AG04449 (cell line): ENCODE measurements at places on chromosomes 7 and 10.

- no peak for DNase-seq
Observed at GRCh38 chr7:95213809-95214492, 110.4 kb downstream of the PON1 start.

DNA sequence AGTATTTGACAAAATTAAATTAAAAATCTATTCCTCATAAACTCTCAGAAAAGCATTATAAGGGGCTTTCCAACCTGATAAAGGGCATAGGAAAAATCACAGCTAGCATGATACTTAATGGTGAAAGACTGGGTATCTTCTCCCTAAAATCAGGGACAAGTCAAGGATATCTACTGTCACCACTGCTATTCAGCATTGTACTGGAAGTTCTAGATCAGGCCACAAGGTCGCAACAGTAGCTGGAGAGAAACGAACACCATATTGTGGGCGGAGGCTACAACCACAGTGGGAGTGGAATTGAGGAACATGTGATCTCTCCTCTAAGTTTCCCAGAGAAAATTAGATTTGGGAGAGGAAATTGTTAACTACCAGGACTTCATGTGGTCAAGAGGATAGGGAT lies 70.0 kb upstream of the NAMPT start:
- no peak for DNase-seq

DNA sequence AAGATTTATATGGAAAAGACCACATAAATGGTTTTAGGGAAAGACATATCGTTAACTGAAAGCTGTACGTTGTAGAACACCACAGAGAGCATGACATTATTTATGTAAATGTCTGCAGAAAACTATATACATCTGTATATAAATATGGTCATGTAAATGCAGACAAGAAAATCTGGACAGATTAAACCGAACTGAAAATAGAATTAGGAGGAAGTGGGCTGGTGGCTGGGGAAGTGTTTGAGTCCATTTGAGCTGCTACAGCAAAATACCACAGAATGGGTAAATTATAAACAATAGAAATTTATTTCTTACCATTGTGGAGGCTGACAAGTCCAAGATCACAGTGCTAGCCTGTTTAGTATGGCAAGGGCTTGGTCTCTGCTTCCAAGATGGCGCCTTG lies 56.3 kb upstream of the USP6NL start:
- DNase-seq, result no peak

GRCh38 chr7:152751449-152752141 lies 8.0 kb upstream of the ACTR3B start:
- DNase-seq, result no peak

GRCh38 chr10:1629326-1630198 lies 107.8 kb downstream of the ADARB2 start:
- no peak for DNase-seq

GRCh38 chr10:125049216-125049881 lies 107.4 kb downstream of the ZRANB1 start:
- no peak for DNase-seq

DNA sequence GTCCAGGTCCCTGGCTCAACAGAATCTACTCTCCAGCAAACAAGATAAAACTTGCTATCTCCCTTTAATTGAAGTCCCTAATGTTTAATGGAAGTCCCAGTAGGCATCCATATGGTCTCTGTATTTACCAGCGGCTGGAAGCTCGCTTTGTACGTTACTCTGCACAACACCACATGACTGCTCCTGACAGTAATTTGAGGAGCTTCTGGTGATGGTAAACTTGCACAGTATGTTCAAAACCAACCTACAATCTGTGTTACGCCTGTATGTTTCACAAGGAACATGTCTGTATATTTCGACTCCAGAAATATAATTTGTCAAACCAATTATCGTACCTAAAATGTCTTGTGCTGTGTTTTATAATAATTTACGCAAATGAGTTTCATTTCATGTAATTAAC lies 4.4 kb upstream of the TECPR1 start:
- no peak for DNase-seq

- no peak for DNase-seq
Observed at GRCh38 chr7:1218541-1219165, 14.0 kb upstream of the UNCX start.

DNA sequence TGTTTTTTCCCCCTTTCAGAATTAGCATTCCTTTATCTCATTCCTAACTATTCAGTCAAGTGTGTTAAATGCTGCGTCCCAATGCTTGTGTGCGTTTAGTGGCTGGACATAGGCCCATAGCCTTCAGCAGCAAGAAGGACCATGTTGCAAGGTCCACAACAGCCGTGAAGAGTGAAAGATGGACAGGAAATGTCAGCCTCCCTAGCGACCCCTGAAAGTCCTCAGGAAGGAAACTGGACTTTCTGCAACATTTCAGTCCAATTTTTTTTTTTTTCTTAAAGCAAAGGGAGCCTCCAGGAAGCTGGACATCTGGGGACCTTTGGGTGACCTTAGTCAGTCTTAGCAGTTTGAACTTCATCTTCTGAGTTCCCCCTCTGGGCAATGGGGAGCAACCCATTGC lies 550.7 kb upstream of the MGMT start:
- no peak for DNase-seq

DNA sequence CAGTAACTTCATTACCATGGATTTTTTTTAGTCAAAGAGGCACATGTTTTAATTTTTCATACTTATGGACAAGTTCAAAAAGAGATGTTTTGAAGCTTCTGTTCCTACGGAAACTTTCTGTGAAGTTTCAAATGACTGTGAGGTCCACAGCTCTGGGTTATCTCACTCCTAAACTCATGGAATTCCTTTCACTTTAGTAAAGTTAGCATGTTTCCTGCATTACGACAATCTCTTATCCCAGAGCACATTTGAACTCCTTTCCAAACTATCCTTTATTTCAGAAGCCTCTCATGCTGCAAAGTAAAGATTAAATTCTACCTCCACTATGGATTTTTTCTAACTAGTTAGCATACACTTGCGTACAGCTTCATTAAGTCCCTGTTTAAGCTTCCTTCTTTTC lies 15.3 kb upstream of the ADD3 start:
- DNase-seq, result peak; percentile 41

- DNase-seq, result no peak
Observed at GRCh38 chr10:92219559-92219958, 71.3 kb downstream of the CPEB3 start.

DNA sequence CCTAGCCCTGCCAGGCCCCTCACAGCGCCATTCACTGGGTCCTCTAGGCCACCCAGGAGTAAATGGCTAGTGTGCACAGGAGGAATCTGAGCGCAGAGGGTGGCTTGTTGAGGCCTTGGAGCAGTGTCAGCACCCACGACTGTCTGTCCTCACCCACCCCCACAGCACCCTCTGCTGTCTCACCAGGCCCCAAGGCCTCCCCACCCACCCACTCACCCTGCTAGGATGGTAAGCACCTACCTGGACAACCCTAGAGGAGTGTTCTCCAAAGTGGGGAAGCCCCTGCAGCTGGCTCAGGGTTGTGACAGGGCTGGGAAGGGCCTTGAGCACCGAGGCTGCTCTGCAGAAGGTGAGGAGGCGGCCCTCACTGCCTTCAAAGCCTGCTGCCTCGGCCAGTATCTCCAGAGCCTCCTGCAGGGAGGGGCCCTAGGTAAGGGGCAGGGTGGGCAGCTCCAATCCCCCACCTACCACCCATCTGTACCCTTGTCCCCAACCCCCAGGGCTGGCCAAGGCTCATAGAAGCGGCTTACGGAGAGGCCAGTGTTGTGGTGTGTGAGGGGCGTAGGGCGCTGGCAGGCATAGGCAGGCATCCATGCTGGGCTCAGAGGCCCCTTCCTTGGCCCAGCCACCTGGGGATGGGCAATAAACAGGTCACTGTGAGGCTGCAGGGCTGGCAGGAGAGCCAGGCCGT lies 2.9 kb downstream of the POLM start:
- no peak for DNase-seq

DNA sequence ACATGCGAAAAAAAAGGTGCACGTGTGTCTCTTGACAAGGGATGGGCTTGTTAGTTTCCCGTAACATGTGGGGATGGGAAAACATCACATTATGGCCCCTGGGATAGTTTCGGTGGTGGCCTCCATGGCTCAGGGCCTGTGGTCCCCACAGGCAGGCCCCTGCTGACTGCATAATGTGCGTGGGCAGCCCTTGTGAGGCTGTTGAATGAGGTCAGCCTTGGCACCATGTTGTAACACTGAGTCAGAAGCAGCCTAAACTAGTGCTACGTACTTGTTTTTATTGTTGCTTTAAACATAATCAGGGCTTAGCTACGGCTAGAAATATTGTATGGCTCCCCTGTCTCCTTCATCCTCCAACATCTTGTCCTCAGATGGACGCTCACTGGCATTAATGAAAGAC lies 80.6 kb downstream of the BEND7 start:
- no peak for DNase-seq

DNA sequence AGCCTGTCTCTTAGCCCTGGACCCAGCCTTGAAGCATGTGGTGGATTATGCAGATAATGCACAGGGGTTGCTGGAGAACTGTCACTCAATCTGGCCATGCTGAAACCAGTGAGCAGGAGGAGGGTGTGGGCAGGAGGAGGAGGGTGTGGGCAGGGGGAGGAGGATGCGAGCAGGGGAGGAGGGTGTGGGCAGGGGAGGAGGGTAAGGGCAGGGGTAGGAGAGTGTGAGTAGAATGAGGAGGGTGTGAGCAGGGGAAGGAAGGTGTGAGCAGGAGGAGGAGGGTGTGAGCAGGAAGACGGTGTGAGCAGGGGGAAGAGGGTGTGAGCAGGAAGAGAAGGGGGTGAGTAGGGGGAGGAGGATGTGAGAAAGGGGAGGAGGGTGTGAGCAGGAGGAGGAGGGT lies 18.8 kb downstream of the CAMK2B start:
- DNase-seq, result no peak

DNA sequence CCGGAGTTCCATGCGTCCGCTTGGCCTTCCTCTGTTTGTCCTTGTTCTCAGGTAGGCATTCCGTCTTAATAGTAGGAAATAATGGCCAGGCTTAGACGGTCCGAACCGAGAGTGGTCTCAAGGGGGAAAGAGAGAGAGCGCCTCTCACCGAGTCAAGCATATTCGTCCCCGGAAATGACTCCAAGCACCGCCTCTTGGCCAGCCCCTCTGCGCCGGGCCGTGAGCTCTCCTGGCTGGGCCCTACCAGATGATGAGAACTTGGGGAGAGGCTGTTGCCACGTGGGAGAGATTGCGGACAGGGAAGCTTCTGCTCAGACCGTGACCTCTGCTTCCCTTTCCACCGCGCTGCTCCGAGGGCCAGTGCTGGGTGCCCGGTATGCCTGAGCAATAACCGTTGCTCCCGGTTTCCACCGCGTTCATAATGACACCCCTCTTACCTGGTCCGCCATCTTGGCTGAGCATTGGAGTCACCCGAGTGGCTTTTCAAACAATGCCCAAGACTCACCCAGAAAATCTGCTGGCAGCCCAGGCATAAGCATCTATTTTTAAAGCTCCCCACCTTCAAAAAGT lies 251.1 kb upstream of the SHH start:
- DNase-seq, result no peak

DNA sequence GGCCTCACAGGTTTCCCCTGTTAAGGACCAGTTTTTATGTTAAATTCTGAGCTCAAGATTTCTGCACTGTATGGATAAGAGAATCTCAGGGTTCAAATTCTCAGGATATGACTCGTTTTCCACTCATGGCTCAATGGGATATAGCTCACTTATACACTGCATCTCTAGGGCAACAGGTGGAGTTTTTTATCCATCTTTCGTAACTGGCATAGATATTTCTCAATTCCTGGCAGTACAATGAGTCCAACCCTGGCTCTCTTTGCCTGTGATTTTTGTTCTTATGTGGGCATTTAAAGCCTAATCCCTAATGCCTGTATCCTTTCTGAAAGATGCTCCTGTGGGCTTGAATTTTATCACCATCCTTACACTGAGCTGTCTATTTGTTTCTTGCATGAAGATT lies 7.6 kb downstream of the CCDC172 start:
- no peak for DNase-seq

- no peak for DNase-seq
Observed at GRCh38 chr10:78042752-78043104, 9.1 kb downstream of the RPS24 start.

DNA sequence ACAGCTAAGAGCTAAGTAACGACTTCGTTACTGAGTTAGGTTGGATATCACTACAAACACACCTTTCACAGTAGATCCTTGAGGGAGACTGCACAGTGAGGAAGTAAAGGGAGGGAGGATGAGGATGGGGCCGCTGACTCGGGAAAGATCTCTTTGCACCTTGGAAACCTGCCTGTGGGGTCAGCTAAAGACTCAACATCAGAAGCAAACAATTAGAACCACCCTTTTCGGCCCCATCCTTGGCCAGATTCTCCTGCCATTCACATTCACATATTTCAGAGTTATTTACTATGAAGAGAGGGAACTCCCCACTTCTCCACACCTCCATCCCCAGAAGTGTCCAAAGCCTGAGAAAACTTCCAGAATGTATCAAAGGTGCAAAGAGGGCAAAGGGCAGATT lies 47.1 kb downstream of the CLEC2L start:
- no peak for DNase-seq

- no peak for DNase-seq
Observed at GRCh38 chr10:116190883-116191282, 82.1 kb downstream of the GFRA1 start.

DNA sequence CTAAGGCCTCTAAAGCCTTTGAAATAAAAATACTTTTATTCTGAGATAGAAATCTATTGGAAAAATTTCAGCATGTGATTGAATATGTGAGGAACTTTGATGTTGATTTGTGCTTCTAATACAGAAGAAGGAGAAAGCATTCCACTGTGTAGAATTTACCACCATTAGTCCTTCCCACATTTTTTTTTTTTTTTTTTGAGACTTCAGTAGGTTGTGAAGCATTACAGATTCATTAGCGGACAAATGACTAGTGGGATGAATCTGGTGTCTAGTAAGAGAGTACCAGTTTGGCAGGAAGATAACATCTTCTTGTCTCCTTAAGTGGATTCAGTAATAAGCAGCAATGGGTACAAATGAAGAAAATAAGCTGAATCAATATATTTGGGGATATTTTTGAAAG lies 95.5 kb downstream of the ANKRD30A start:
- no peak for DNase-seq

GRCh38 chr7:140062118-140062527 lies 628 bp downstream of the PARP12 start:
- DNase-seq, result no peak

- DNase-seq, result no peak
Observed at GRCh38 chr10:10519674-10520073, 498.0 kb upstream of the CELF2 start.

- DNase-seq, result no peak
Observed at GRCh38 chr10:8656261-8656660, 601.8 kb downstream of the GATA3 start.

DNA sequence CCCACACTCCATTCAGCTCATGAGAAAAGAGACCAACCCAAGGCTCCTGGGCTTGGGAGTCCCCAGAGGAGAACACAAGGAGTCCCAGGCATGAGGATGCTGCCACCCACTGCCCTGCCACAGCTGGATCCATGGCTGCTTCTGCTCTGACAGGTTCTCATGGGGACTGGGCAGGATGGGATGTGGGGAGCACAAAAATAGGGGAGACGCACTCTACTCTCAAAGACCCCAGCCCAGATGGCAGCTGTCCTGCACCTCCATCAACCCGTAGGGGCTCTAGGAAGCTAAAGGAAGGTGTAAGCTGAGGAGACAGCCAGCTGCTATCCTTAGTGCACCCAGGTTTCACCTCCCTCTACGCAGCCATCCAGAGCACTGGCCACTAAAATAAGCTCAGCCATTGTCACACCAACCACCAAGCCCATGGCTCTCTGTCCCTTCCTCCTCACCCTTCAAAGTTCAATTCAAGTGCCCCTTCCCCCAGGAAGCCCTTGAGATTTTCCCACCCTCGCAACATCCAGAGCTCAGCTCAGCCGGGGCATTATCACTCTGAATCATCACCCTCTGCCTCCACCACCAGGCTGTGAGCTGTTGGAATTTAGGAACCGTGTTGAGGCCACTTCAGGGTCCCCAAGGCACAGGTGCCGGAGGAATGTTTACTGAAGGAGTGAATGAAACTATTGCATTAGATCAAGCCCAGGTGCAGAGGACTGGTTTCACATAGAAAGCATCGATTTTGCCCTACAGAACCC lies 142.1 kb downstream of the GRID1 start:
- no peak for DNase-seq
